Left forelimb (tissue), 1 donor: ENCODE measurements at places on chromosomes 5 and 9.
A peak's percentile ranks its signal among the peaks of the same experiment; 100 is the strongest.

- no peak for DNase-seq
Measured at GRCh38 chr5:142178651-142179050, 70.1 kb downstream of the NDFIP1 start.

- no peak for DNase-seq
Measured at GRCh38 chr5:178326374-178326715, 93.7 kb upstream of the PHYKPL start.

DNA sequence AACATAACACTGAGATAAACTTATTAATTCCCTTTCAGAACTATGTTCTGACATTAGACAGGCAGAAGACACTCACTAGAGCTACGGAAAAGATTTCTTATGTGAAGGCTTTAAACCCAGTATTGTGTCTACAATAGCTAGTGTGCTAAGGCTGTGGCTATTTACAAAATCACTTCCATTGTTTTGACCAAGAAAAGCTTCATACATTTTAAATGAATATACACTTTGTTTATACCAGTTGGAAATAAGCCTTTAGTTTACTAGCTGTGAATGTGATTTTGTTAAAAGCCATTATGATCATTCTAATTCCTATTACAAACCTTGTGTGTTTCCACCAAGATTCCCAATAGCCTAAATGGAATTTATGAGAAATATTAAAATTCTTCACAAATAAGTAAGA is 83.0 kb downstream of the AGTPBP1 start:
- DNase-seq, result no peak

DNA sequence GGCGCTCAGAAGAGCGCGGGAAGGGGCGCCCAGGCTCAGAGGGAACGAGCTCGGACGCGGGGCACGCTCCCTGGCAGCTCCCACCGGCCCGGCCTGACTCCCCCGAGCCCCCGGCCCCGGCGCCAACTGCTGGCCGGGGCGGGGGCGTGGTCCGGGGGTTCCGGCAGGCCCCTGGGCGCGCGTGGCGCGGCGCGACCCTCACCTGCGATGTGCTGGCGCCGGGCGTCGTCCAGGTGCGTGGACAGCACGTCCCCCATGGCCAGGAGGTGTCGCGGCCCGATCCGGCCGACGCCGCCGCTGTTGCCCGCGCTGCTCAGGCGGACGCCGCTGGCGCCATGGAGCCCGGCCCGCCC is 43.5 kb upstream of the STXBP1 start:
- no peak for DNase-seq

- no peak for DNase-seq
Measured at GRCh38 chr9:16613605-16614004, 256.9 kb downstream of the BNC2 start.

GRCh38 chr5:14415698-14416074 is 165.9 kb upstream of the OTULINL start:
- no peak for DNase-seq

DNA sequence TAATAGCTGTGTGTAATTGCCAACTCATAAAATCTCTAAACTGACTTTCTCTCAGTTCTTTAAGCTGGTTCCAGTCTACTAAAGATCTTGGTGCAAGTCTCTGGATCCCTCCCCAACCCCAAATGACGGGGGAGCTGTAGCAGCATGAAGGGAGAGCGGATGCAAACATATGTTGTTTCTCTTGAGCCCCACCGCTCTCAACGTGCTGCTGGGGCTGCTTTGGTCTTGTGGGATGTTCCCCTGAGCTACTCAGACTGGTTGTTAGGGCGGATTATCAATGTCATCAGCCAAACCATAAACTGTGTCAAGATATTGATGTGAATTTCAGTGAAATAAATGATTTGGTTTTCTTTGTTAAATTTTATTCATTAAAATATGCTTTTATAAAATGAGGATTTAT is 40.9 kb upstream of the APC start:
- DNase-seq, result no peak

- DNase-seq, result no peak
Measured at GRCh38 chr5:116532762-116533525, 41.7 kb downstream of the SEMA6A start.

DNA sequence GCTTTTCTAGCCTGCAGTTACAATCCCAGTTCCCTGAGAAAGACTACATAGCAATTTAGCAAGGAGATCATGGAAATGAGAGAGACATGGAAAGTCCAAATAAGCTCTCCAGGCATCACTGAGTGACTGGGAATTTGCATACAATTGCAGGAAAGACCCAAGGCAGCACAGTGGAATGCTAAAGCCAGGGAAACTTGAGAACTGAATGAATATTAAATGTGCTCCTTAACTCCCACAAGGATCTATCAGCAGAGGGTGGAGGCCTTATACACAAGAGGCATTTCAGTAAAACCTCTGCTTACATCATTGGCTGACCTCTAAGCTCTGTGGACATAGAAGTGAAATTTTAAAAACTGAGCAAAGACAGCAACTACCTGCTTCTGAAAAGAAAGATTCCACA is 355.6 kb upstream of the DAB2 start:
- no peak for DNase-seq

GRCh38 chr5:95842854-95843544 is 20.5 kb upstream of the GLRX start:
- DNase-seq, result peak; percentile 59

DNA sequence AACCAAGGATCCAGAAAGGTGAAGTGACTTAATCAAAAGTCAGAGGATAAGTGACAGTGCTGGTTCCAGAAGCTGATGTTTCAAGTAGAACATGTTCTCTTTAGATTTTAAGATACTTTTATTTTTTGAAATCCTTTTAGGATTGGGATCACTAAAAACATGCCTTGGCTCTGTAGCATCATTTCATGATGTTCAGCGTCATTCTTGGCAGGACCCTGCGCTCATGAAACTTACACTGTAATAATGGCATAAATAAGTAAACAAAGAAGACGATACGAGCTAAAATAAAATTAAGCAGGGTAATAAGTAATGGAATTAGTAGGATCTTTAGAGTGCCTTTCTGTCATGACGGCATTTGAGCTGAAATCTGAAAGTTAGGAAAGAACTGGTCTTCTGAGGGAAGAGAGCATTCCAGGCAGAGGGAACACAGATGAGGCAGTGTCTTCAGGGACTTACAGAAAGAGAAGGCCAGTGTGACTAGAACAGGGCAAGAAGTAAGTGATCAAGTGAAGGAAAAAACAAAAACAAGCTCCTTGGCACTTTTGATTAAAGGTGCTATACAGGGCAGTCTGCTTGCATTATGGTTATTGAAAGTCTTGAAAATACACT is 19.9 kb downstream of the CTNNA1 start:
- no peak for DNase-seq

DNA sequence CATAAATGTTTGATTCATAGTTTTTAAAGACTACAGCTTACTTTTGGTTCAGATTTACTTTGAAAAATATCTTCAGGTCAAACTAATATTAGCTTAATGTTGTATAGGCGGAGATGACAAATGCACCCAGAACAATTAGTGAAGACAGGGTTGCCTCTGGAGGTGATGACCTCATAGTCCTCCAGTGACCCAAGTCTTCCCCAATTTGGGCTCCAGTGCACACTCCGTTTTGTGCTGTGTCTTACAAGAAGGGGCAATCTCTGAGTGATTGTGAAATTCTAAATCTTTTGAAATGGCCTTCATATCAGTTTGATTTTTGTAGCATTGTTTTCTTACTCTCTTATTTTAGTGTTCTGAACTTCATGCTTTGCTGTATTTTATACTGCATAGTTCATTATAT is 57.6 kb downstream of the DENND4C start:
- DNase-seq, result no peak

- no peak for DNase-seq
Measured at GRCh38 chr5:172918421-172919371, 40.5 kb upstream of the RPL26L1 start.

- DNase-seq, result no peak
Measured at GRCh38 chr9:114771889-114772288, 34.0 kb downstream of the TNFSF15 start.

GRCh38 chr9:71120501-71121247 is 747 bp downstream of the TRPM3 start:
- DNase-seq, result no peak

DNA sequence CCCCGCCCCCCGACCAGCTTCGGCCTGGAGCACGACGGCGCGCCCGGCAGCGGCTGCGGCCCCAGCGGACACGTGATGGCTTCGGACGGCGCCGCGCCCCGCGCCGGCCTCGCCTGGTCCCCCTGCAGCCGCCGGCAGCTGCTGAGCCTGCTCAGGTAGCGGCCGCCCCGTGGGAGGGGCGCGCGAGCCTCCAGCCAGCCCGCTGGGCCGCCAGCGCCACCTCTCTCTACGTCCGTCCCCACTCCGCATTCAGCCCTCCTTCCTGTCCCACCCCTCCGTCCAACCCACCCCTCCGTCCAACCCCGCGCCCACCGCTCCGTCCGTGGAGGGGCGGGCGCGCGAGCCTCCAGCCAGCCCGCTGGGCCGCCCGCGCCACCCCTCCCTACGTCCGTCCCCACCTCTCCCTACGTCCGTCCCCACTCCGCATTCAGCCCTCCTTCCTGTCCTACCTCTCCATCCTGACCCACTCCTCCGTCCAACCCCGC is 6.5 kb downstream of the ADAMTS13 start:
- no peak for DNase-seq

- no peak for DNase-seq
Measured at GRCh38 chr5:119410448-119411159, 41.7 kb upstream of the HSD17B4 start.

- no peak for DNase-seq
Measured at GRCh38 chr5:89989776-89990175, 419.8 kb downstream of the CETN3 start.

- DNase-seq, result no peak
Measured at GRCh38 chr9:94645901-94646300, 6.6 kb upstream of the FBP1 start.

DNA sequence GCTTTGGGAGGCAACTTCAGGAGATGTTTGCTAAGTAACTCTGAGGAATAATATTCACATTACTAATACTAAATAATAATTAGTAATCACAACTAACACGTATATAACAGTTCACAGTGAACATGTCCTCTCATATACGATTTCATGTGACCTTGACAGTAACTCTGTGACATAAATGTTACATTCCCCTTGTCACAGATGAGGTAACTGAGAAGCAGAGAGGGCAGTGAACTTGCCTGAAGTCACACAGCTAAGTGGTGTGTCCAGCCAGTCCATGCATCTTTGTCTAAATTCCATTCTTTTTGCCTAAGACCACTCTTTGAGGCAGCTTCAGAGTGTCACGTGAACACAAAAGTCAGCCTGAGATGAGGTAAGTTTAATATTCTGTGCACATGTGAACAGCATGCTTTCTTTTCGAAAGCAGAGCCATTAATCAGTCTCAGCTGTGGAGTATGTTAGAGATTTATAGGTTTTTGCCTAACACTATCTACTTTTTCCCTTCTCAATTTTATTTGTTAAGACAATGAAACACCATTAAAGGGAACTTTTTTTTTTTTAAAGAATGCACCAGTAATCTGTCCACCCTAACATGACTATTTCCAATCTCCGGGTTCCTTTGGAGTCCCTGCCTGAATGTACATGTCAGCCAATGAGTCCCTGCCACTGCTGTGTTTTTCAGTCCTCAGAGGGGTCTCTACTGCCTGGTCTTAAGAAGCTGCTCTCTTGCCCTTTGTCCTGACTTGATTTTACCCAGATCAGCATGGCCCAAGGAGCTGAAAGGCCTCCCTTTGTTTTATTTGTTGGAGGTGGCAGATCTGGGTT is 43.5 kb downstream of the SH3PXD2B start:
- DNase-seq, result no peak

DNA sequence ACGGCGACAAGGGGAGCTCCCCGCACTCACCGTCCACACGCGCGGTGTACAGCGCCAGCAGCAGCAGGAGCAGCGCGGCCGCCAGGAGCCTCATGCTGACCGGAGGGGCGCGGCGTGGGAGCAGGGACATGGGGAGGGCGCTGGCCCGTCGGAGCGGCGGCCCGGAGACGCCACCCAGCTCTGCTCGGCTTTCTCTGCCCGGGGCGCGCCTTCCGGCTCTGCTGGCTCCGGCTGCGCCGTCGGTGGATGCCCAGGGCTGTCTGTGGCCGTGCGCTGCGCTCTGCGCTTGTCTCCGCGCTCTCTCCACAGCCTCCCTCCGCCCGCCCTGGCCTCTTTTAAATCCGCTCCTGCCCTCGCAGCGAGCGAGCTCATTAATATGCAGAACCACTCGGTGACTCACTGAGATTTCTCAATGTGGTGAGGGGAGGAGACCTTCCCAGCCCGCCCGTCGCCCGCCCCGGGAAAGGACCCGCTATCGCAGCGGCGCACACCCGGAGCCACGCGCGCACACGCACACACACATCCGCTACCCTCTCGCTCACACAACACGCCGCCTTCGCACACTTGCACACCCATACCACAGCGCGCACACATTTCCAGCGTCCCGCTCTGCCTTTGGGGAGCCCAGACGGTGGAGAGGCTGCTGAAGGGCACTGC is at the start of gene CXCL14:
Gene CXCL14, minus strand, starts transcription at position 307 of the 657 bp plus-strand sequence. Its CDS starts 213 bp downstream, at position 94.
- DNase-seq, result no peak

GRCh38 chr5:110288766-110289511 is 437.5 kb downstream of the TMEM232 start:
- DNase-seq, result no peak

DNA sequence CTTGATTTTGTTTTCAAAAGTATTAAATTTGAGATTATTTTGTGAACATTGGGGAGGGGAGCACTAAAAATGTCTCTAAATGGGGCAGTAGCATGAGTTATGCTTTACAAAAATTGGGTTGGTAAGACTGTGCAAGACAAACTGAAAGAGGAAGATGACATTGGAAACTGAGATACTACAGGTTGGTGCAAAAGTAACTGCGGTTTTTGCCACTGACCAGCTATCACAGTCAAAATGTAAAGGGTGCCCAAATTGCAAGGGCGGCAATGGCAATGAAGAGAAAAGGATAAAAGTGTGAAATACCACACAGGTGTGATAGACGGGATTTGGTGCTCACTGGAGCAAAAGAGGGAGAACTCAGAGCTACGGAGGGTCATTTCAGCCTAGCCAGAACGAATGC is 124.0 kb downstream of the FANCC start:
- DNase-seq, result no peak

DNA sequence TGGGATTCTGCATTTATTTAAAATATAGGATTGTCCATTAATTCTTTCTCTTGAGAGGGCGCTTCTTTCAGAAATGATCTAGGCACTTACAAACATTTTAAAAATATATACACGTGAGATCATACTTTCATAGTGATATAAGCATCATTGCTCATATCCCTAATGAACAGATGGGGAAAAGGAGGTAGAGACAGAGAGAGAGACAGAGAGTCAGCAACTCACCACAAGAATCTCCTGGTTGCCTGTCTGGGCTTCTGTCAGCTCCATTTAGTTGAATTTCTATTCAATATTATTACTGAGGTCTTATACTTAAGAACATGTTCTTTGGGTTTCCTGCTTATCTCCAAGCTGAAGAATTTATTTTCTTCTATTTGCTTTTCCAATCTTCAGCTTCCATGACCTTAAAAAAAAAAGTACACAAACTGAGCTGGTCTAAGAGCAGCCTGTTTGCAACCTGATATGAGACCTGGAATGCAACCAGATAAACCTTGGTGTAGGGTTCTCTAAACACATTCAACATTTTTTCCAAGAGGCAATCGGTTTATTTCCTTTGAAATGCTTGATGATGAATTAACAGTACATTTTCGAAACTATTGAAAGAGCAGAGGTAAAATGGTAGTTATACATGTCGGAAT is 51.6 kb upstream of the LIFR start:
- no peak for DNase-seq
